Mesothelial cell of epicardium (in vitro differentiated cells): ENCODE measurements at places on chromosomes 16 and 17. TPM values are rescaled to one million over a fixed set of nuclear protein-coding genes. Genes with fewer than 3 reads are reported as not detected.

DNAAF8 gene
- total RNA-seq = 0.45 to 0.84 TPM (median 0.49 TPM) in 3 replicates

DNA sequence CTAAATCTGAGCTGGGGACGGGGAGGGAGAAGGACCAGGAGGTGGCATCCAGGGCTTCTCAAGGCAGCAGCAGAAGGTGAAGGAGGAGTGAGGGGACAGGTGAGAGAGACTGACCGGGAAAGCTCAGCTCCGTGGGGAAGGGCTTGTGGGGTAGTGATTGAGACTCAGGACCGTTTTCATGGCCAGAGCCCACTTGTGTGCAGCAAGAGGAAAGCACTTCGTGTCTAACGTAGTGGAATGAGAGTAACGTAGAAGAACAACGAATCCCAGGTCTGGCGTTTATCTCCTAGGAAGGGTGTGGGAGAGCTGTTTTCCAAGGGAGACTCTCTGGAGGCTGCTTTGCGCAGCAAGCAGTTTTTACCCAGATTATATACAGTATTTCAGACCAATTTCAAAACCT is 1.3 kb upstream of the CDH3 start:
- DNase-seq = no peak

SLFN14 gene
- total RNA-seq = not detected in 3 replicates

- no peak for DNase-seq
Observed at GRCh38 chr16:54576785-54577184, 290.2 kb upstream of the IRX3 start.

CCR7 gene
- total RNA-seq = 0.09 TPM in 1 of 3 replicates, not detected in the others

GRCh38 chr17:19791918-19792550 is 43.9 kb upstream of the ALDH3A1 start:
- DNase-seq = no peak

DNA sequence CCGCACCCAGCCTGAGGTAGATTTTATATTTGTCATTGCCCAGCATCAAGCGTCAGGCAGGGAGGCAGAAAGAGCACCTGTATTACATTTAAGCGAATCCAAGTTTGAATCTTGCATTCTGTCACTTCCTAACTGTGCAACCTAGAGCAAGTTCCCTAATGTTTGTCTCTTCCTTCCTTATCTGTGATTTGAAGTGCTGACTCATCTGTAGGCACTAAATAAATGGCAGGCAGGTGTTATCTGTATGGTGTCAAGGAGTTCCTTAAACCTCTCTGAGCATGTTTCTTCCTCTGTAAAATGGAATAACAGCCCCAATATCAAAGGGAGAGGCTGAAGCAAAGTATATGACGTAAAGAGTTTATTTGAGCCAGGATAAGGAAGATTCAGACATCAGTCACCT is 24.3 kb downstream of the GP2 start:
- DNase-seq = no peak

PIK3R6 gene
- total RNA-seq = not detected in 3 replicates

GRCh38 chr16:11350921-11351335 is 5.7 kb downstream of the RMI2 start:
- DNase-seq = no peak

SLC5A2 gene
- 0.36 to 0.53 TPM (median 0.36 TPM) in 3 replicates for total RNA-seq
